Left forelimb (tissue), 1 donor: ENCODE measurements at places on chromosomes 4 and X.

- no peak for DNase-seq
These were observed 15.6 kb upstream of the CWH43 start for GRCh38 chr4:48970471-48970921.

DNA sequence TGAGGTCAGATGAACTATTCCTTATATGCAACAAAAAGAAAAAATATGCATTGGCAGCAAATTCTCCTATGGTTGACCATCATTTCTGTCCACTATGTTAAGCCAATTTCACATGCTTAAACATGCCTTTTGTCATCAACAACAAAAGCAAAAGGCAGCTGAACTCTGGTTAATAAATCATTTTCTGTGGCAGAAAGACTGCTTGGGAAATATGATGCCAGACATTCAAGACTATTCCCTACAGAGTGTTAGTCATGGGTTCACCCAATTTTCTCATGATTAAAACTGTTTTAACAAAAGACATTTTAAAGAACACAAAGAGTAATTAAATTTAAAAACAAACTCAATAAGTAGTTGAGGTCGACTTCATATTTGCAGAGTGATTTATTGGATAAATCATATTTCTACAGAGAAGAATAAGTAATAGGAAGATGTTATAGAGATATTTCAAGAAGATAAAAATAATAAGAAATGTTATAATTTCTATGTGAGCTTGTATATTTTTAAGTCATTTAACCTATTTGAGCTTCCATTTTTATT, 890.6 kb downstream of the STPG2 start:
- DNase-seq = no peak

DNA sequence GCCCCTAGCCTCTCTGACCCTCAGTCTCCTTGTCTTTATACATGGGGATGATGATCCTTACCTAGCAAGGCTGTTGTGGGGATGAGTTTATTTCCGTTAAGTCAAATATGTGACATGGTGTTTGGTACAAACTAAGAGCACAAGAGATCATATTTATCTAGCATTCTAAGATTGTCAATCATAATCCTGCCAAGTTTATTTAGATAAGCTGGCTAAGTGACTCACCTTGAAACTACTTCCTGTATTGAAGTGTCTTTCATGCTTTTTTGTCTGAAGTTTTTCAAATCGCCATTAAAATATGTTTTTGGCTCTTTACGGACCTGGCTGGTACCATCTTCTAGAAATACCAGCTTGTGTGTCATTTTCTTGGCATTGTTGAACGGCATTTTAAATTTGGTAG, 30.7 kb downstream of the MAP7D3 start:
- no peak for DNase-seq

- no peak for DNase-seq
These were observed 130.2 kb downstream of the TMA16 start for GRCh38 chr4:163624727-163625126.

GRCh38 chrX:11462136-11462535, 168.9 kb downstream of the AMELX start:
- no peak for DNase-seq

DNA sequence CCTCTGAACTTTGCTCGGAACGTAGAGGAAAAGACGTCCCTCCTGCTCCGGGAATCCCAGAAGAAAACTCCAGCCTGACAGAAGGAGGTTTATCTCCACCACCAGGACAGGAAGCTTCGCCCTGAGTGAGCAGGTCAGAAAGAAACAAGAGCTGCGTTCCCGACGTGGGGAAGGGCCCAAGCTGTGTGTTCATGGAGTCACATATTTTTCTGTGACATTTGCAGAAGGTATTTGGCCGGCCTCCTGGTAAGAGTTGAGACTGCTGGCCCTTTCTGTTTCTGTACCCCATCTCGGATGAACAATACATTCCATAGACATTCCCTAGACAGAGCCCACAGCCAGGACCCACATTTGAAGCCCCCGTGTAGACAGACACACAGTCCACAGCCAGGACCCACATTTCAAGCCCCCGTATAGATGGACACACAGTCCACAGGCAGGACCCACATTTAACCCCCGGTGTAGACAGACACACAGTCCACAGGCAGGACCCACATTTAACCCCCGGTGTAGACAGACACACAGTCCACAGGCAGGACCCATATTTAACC, 230.8 kb downstream of the SHOX start:
- no peak for DNase-seq

GRCh38 chr4:52195869-52196268, 144.8 kb downstream of the SPATA18 start:
- no peak for DNase-seq

DNA sequence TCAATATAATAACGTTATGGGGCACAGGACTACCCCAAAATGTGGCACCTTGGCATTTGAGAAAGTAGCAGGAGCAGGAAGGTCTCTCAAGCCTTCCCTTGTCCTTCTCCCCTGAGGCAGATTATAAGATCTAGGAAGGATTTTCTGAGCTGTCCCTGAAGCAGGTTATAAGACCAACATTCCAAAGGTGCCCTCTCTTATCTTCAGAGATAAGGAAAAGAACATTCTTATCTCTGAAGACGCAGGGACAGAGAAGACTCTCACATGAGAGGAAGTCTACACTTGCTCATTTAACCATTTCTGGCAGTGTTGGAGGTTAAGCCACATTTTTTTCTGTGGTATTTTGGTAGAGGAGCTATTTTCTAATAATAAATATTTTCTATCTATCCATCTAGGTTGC, 437.9 kb upstream of the MAOA start:
- DNase-seq = no peak

GRCh38 chr4:183140911-183141320, 41.9 kb downstream of the WWC2 start:
- no peak for DNase-seq

DNA sequence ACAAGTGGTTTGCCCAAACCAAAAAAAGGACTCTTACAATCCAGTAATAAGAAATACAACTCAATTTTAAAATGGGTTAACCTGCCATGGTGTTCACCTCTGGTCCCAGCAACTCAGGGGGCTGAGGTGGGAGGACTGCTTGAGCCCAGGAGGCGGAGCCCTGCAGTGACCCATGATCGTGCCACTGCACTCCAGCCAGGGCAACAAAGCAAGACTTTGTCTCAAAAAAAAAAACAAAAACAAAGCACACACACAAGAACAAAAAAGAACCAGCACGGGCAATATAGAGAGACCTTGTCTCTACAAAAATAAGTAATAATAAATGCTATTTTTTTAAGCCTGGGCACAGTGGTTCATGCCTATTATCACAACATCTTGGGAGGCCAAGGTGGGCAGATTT, 28.7 kb downstream of the ARAP2 start:
- no peak for DNase-seq

DNA sequence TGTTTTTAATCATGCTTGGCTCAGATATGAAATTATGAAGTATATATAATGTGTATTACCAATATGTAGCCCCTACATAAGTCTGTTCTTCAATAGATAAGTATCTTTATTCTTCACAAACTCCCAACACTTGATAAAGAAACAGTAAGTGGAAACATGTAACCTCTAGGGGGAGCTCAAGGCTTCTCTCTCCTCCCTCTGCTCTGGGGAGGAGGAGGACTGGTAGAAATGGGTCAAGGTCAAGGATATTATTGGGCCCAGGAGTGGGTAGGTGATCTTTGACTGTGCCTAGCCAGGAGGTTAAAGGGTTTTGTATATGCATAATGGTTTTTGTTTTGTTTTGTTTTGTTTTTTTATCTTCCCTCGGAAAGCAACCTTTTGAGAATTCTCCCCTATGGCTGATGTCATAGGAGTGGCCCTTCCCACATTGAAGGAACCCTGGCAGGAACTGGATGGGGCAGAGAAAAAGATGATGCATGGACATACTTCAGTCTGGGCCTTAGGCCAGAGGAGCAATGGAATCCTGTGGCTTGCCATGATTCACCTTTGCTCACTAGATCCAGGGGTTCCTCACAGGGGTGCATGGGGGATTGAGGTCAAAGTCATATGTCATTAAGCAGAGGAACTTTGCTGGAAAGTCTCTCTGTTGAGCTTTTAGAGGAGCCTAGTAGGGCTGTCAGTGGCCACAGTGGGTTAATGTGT, 460.3 kb downstream of the MID1IP1 start:
- DNase-seq = no peak

- DNase-seq = no peak
These were observed 494.2 kb downstream of the IQCM start for GRCh38 chr4:149321438-149321837.

GRCh38 chr4:76141241-76141640, 7.0 kb downstream of the NUP54 start:
- no peak for DNase-seq

DNA sequence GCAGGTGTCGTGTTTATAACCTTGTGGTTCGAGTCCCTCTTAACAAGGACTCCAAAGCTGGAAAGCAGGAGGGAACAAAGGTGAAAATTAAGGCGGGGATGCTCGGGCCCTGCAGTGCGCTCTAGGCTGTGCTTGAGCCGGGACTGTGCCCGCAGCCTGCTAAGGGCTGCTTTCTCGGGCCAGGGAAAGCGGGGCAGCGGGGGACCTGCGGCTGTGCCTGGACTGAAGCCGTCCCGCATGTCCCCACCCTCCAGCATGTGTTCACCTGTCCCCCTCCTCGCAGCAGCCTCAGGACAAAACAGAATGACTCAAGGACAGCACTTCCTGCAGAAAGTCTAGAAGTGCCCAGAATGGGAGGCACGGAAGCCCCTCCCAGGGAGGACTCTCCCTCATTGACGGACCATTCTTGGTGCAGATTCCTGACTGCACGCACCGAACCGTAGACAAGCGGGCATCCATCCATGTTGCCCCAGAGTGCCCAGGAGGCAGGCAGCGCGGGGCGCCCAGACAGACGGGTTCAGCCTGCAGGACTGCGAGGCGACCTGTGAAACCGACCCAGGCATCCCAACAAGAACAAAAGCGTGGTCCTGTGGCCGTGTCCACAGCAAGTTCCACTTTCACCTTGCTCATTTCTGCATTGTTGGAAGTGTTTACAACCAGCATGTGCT, 342.9 kb downstream of the MAGEB5 start:
- no peak for DNase-seq

- no peak for DNase-seq
These were observed 164.0 kb downstream of the PRKX start for GRCh38 chrX:3549411-3549911.

DNA sequence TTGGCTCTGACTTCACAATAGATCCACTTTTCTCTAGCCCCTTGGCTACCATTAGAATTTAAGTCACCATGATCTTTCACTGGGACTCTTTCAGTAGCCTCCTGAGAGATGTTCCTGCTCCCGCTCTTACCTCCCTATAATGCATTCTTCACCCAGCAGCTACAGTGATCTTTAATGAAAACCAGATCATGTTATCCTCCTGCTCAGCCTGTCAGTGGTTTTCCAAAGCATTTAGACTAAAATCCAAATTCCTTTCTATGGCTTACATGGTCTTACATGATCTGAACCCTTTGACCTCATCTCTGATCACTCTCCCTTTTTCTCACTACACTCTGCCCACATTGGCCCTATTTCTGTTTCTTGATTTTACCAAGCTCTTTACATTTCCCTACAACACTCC, 18.3 kb upstream of the RPS6KA3 start:
- DNase-seq = no peak

- DNase-seq = no peak
These were observed 124.4 kb downstream of the NAF1 start for GRCh38 chr4:163042306-163042705.

- no peak for DNase-seq
These were observed 4.2 kb upstream of the PDHA2 start for GRCh38 chr4:95835672-95836071.

- DNase-seq = no peak
These were observed 128.6 kb upstream of the NPY2R start for GRCh38 chr4:155079871-155080270.
